Hair follicle dermal papilla cell (primary cell): ENCODE measurements at places on chromosomes 1 and 21. TPM values are rescaled to one million over a fixed set of nuclear protein-coding genes. Genes with fewer than 3 reads are reported as not detected.

The CACNA1E gene
- not detected in 2 replicates for total RNA-seq

The NAV1 gene
- total RNA-seq, result 67.5 and 78.9 TPM in 2 replicates

The NTNG1 gene
- total RNA-seq, result 13.7 and 20.6 TPM in 2 replicates

The CLCA1 gene
- not detected in 2 replicates for total RNA-seq

The SLAMF8 gene
- 0.24 and 0.49 TPM in 2 replicates for total RNA-seq

The CD160 gene
- not detected in 2 replicates for total RNA-seq

The FCRL1 gene
- not detected in 2 replicates for total RNA-seq

The SPATA46 gene
- total RNA-seq, result not detected in 2 replicates

The TACSTD2 gene
- total RNA-seq, result 2.4 and 3.9 TPM in 2 replicates

The AMPD1 gene
- not detected in 2 replicates for total RNA-seq

The UBL4B gene
- total RNA-seq, result 2.3 and 7.5 TPM in 2 replicates
